ENCODE measurements at places on chromosomes 11 and 22.

DNA sequence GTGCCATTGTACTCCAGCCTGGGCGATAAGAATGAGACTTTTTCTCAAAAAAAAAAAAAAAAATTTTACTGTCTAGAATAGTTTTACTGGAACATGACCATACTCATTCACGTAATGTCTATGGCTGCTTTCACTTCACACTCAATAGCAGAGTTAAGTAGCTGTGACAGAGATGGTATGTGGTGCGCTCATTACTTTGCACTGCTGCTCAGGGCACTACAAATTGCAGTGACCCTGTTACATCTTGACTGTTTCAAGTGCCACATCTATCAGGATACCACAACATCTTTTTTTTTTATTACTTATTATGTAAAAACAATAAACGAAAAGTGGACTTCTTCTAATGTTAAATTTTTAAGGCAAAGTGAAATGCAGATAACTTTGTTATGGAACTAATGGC, 110.3 kb downstream of the ARHGAP20 start:
- no peak for DNase-seq

DNA sequence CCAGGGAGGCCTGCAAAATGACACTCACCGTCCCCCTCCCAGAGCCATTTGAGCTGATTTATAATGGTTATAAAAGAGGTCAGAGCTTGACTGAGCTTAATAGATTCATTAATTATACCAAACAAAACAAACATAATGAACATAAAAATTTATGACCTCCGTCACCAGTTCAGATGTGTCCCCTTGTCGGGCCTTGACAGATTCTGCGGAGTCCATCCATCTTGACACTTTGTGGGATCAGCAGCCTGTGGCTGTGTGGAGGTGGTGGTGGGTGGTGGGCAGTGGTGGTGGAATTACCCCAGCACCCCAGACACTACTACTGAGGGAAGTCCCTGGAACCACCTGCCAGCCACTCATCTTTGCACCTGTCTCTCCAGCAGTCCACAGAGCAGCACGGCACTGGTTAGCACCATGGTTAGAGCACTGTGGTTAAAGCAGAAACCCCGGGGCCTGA, 83.5 kb downstream of the DSCAML1 start:
- DNase-seq: no peak

DNA sequence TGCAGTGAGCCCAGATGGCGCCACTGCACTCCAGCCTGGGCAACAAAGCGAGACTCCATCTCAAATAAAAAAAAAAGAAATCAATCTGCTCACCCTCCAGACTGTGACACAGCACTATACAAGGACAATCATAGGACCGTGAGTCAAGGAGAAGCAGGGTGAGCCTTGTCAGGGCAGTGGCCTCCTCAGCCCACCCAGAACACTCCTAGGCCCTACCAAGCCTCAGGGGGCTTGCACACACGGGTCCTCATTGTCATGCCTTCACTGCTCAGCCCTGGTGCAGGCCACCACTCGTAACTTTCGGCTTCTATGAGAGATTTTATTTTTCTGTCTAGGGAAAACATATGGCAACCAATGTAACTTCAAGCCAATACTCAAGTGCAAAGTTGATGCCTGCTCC, 35.8 kb downstream of the DGCR2 start:
- no peak for DNase-seq

DNA sequence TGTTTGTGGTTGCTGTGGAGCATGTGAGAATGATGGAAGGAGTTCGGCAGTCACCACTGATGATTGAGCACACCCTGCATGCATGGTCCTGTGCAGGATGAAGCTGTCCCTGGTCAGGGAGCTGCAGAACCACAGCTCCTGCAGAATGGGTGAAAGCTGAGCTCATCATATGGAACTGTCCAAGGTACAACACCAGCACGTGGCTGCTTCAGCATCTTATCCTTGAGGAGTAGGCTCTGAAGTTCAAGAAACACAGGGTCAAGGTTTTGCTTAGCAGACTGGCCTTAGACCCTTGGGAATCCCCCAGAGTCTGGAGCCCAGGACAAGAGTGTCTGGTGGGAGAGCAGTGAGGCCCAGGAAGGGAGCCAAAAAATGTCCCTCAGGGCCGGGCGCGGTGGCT, 182.4 kb upstream of the LARGE1 start:
- DNase-seq: no peak

- DNase-seq: no peak
These were observed 39.0 kb downstream of the CSNK2A3 start for GRCh38 chr11:11313902-11314692.

- no peak for DNase-seq
These were observed 114.5 kb downstream of the FEZ1 start for GRCh38 chr11:125381499-125382044.

- DNase-seq: no peak
These were observed 74.0 kb downstream of the ADAMTS15 start for GRCh38 chr11:130522284-130522961.

DNA sequence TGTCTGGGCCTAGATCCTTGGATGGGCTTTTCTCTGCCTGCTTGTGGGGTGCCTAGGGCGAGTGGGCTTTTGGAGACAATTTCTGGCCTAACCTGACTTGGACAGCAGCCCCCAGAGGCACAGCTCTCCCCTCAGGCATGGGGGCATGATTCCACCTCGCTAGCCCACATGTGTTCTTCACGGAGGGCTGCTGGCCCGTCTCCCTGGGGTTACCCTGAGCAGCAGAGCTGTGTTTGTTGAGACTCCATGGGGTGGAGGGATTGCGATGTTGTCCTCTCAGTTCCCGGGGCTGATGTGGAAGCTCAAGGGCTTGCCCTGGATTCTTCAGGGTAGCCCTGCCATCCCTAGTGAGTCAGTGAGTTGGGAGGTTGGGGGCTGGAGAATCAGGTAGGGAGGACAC, 2.4 kb upstream of the LRRC75B start:
- DNase-seq: no peak

Data from activated CD4-positive, alpha-beta T cell treated with anti-CD3 and anti-CD28 coated beads, Interleukin-2, amount 50 U/mL, for 24 hours (primary cell).